CD4-positive, alpha-beta T cell treated with Interleukin-6 for 4 hours (primary cell): ENCODE measurements at places on chromosomes 12 and 14.

DNA sequence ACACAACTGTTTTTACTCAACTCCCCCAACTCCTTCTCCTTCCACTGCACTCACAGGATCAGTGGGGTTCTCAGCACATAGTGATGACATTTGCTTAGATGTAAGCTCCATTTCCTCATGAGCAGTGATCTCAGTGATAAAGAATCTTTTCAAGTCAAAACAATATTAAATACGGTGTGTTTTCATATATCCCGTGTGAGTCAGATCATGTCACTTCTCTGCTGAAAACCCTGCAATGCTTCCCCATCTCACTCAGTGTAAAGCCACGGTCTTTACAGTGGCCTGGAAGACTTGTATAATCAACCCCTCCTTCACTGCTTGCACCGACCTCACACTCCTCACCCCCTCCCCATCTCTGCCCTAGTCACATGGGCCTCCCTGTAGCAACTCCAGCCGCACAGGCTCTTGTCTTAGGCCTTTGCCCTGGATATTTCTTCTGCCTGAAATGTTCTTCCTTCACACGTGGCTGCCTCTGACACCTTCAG, 149.7 kb upstream of the ARHGAP5 start:
- no peak for DNase-seq

DNA sequence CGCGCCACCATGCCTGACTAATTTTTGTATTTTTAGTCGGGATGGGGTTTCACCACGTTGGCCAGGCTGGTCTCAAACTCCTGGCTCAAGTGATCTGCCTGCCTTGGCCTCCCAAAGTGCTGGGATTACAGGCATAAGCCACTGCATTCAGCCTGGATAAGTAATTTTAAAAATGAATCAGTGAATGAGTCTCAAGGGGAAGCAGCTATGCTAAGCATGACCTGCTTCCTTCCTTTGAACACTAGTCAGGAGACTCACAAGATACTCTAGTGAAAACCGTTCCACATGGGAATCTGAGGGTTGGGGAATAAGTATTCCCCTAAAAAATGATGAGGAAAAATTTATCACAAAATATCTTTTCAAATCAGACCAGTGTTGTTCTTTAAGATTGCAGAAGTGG, 10.7 kb upstream of the FAM234B start:
- no peak for DNase-seq

- DNase-seq, result no peak
Measured at GRCh38 chr12:114406984-114407841, 1.3 kb upstream of the TBX5 start.

GRCh38 chr12:59874781-59875180, 279.0 kb downstream of the SLC16A7 start:
- no peak for DNase-seq

DNA sequence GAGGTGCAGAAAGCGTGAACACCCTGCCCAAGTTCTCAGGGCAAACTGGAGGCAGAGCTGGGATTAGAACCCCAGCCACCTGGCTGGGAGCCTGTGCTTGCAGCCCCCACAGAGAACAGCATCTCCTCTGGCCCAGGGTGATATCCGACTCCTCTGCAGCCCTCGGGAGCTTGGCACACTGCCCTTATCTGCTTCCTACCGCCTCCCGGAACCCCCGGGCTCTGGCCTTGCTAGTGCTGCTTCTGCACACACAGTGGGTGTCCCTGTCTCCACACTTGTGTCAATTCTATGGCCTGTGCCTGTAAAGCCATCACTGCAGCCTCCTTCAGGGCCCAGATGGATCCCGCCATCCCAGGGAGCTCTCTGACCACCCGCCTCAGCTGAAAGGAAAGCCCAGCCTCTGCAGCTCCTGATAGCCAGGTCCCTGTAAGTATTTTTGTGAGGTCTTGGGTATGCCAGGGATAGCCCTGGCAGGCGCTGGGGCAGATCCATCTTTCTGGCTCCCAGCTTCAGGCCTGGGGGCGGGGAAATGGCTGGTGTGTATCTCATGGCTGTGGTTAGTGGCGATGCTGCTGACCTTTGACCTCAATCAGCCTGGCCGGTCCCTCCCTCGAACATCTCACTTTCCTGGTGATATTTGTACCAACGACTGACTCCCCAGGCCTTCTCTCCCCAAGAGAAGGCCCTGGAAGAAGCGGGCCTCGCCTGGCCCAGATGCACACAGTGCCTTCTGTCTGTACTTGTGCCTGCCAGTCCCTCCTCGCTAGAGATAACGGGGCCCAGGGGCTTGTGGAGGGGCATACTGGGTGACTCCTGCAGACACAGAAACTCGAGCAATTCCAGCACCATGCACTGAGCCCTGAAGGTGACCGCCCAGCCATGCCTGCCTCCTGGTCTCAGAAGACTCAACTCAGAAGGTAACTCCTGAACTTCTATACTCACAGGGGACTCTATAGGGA, 183.8 kb downstream of the CALM1 start:
- DNase-seq, result no peak

- DNase-seq, result no peak
Measured at GRCh38 chr14:94717808-94718207, 52.1 kb downstream of the GSC start.

GRCh38 chr12:87140262-87140661, 884.1 kb upstream of the MGAT4C start:
- DNase-seq, result no peak

- no peak for DNase-seq
Measured at GRCh38 chr12:105481392-105482300, 151.2 kb downstream of the C12orf75 start.

GRCh38 chr12:131443019-131444000, 267.6 kb upstream of the SFSWAP start:
- DNase-seq, result no peak

- no peak for DNase-seq
Measured at GRCh38 chr14:101458741-101459550, 102.3 kb upstream of the DIO3 start.

DNA sequence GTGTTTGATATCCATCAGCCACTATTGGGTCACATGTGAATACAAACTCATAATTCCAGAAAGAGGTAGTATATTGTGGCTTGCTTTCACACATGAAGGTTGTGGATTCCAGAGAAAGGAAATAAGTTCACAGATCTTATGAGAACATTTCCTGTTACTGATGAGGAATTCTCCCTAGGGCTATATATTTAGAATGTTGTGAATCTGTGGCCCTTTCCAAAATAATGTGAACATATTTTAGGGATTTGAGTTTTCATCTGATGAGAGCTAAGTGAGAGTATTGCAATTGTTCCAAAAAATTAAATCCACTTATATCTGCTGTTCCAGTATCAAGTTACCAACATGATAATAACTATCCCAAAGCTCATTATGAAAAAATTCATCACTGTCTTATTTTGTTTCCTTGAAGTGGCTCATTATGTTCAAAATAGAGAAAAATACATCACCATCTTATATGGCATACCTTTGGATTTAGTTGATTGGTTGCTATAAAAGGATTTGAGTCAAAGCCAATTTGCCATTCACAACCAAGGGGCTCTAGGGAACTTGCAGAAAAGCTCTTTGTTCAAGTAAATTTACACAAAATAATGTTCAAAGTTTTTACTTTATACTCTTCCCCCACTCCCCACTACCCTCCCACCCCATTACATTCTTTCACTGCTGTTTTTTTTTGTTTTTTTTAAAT, 76.3 kb downstream of the MYRFL start:
- no peak for DNase-seq

- no peak for DNase-seq
Measured at GRCh38 chr12:4819654-4820053, 90.1 kb upstream of the KCNA1 start.

DNA sequence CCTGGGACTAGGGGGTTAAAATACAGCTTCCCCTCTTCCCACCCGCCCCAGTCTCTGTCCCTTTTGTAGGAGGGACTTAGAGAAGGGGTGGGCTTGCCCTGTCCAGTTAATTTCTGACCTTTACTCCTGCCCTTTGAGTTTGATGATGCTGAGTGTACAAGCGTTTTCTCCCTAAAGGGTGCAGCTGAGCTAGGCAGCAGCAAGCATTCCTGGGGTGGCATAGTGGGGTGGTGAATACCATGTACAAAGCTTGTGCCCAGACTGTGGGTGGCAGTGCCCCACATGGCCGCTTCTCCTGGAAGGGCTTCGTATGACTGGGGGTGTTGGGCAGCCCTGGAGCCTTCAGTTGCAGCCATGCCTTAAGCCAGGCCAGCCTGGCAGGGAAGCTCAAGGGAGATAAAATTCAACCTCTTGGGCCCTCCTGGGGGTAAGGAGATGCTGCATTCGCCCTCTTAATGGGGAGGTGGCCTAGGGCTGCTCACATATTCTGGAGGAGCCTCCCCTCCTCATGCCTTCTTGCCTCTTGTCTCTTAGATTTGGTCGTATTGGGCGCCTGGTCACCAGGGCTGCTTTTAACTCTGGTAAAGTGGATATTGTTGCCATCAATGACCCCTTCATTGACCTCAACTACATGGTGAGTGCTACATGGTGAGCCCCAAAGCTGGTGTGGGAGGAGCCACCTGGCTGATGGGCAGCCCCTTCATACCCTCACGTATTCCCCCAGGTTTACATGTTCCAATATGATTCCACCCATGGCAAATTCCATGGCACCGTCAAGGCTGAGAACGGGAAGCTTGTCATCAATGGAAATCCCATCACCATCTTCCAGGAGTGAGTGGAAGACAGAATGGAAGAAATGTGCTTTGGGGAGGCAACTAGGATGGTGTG, 1.9 kb downstream of the GAPDH start:
- DNase-seq, result peak; percentile 15

DNA sequence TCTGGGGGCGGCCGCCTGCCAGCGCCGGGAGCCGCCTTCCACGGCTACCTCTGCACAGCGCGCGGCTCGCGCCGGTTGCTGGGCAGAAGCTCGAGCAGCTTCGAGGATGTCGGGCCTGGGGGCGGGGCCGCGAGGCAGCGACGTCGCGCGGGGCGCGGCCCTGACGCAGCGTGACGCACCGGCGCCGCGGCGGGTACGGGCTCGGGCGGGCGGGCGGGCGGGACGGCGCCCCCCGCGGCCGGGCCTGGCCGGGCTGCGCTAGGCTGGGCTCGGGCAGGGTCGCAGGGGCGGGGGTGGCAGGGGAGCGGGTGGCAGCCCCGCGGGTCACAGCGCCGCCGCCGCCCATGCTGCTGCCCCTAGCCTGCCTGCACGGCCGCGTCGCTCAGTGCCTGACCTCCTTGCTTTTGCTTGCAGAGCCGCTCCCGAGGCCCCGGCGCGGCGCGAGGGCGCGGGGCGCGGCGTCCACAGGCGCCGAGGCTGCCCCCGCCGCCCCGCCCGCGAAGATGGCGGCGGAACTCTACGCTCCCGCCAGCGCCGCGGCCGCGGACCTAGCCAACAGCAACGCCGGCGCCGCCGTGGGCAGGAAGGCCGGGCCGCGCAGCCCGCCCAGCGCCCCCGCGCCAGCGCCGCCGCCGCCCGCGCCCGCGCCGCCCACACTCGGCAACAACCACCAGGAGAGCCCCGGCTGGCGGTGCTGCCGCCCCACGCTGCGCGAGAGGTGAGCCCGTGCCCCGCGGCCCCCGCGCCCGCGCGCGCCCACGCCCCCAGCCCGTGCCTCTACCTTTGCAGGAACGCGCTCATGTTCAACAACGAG, at the start of gene BTBD6:
Gene BTBD6 (plus strand): TSS at position 166 of the 814 bp plus-strand sequence. CDS start 179 bp downstream, at position 345.
- DNase-seq, result peak; percentile 92

- no peak for DNase-seq
Measured at GRCh38 chr12:49941556-49942511, 8.7 kb upstream of the AQP2 start.

DNA sequence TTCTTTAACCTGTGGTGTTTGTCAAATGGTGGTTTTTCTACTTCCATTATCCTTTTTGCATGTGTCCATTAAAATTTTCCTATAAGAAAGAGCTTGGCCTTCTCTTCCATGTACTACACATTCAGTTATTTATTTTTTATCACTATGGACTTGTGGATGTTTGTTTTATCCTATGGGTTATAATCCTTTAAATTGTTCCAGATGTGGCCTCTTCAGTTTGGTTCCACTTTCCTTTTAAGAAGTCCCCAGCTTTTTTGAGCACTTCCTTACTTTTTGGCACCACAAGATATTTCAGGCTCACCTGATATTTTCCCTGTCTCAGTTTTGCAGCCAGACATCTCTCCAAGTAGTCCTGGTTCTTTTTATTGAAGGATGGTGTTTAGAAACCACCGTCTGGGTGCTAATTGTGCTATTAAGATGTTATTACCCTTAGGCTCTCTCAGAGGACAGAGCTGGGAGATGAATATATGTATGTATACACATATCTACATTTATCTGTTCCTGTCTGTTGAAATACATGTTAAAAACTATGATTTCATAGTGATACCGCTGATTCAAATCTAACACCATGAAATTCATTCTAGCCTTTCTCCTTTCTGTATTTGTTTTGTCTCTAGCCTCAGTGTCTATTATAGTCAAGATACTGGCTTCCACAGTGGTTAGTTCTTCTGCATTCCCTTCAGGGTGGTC, 408.5 kb upstream of the RGS6 start:
- DNase-seq, result no peak

DNA sequence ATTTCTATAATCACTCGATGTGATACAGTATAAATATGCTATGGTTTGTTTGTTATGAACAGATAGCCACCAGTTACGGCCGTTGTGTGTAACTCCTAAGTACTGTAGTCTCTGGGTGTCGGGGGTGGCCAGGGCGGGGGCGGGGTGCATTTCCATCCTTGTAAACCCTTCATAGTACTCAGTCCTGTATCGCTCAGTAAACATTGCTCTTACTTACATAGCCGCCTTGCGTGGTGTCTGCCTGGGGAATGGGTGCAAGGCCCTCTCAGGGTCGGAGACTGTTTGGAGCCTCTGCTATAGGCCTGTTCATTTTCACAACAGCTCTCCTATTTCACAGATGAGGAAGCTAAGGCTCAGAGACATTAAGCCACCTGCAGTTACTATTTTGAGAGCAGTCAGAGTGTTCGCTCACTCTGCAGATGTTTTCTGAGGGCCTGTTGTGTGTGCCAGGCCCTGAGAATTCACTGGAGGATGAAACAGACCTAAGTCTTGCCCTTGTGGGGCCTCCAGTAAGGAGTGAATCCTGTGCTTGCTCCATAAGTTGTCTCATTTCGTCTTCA, 42.5 kb downstream of the JDP2 start:
- no peak for DNase-seq

DNA sequence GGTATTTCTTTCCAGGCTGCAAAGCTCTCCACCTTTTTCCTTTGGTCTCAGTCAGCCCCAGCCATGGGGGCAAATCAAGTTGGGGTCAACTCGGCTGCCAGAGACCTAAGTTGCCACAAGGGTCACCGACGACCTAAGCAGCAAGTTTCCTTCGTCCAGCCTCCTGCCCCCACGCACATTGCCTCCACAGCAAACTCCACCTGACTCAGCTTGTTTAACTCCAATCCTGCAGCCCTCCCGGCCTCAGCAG, 767 bp upstream of the KCNMB4 start:
- DNase-seq, result no peak

DNA sequence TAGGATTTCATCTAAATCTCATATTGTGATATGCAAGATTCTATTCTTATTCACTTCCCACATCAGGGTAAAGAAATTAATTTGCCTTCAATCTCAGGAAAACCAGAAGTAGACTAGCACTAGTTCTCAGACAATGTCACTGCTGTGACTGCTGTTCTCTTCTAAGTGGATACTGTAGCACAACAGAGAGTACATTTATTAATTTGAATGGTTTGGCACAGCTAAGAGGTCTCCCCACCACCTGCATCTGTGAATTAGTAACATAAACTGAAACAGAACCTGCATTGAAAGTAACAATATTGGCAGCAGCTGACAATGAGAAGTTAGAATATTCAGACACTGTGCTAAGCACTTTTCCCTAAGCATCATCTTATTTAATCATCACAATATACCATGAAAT, 253.1 kb downstream of the PDZRN4 start:
- DNase-seq, result no peak
